ENCODE measurements at places on chromosomes 5 and 9. TPM values are rescaled to one million over a fixed set of nuclear protein-coding genes. Genes with fewer than 3 reads are reported as not detected.

Gene TLX3
- total RNA-seq = not detected

Gene PCDHB13
- 9.3 TPM for total RNA-seq

Gene NUDT12
- total RNA-seq = 11.9 TPM

Gene PCDHGB3
- 11.3 TPM for total RNA-seq

Gene NUP214
- 190 TPM for total RNA-seq

Gene PCDHGA12
- total RNA-seq = 11.3 TPM

Gene TSSK1B
- total RNA-seq = 68.7 TPM

Gene WNT8A
- 1.3 TPM for total RNA-seq

Gene DRD1
- total RNA-seq = 0.08 TPM

Gene PCDH12
- 0.31 TPM for total RNA-seq

Gene PPP3R2
- 18.0 TPM for total RNA-seq

Gene C5orf46
- 5.1 TPM for total RNA-seq

Gene ZNF608
- 42.1 TPM for total RNA-seq

Gene FGF10
- total RNA-seq = 4.4 TPM

Gene TOMM5
- total RNA-seq = 113 TPM

Gene CTXN3
- 0.24 TPM for total RNA-seq

Gene ADGRD2
- 0.74 TPM for total RNA-seq

Gene ST8SIA4
- 0.39 TPM for total RNA-seq

Gene PFN3
- total RNA-seq = 45.7 TPM

Gene CARTPT
- total RNA-seq = 18.2 TPM

Gene IL7R
- total RNA-seq = 17.5 TPM

Gene WWC1
- 3.7 TPM for total RNA-seq

Gene SPATA31A5
- total RNA-seq = 4.3 TPM

Gene ADAMTS16
- 0.37 TPM for total RNA-seq

Gene NUTM2F
- 3.9 TPM for total RNA-seq

Gene TAF11L5
- total RNA-seq = not detected

Gene FCN2
- total RNA-seq = not detected

Gene MLANA
- total RNA-seq = not detected

Gene ORM2
- 0.56 TPM for total RNA-seq

Gene RNF183
- 1.7 TPM for total RNA-seq

Gene SECISBP2
- total RNA-seq = 176 TPM

Gene EDIL3
- 3.4 TPM for total RNA-seq

Gene SUSD3
- total RNA-seq = 537 TPM

Gene SYK
- 51.1 TPM for total RNA-seq

Gene NDUFAF2
- 18.1 TPM for total RNA-seq

Gene FYB1
- total RNA-seq = 8.6 TPM

Gene NR4A3
- 2.5 TPM for total RNA-seq

Gene CARD6
- total RNA-seq = 4.8 TPM

Gene HSPA4
- total RNA-seq = 108 TPM

Gene PCDHB8
- 4.3 TPM for total RNA-seq

Gene RAB3C
- total RNA-seq = 1.8 TPM

Gene PCDHGA2
- total RNA-seq = 31.0 TPM

Gene SLC25A2
- total RNA-seq = 4.4 TPM

All from testis (tissue), 5 donors.